DMS 273 treated with DMSO at 0.1 percent for 48 hours (cell line): ENCODE measurements at places on chromosomes 3 and 15.

- DNase-seq: no peak
Observed at GRCh38 chr3:15290736-15291135, 41.6 kb downstream of the SH3BP5 start.

- DNase-seq: no peak
Observed at GRCh38 chr3:179299316-179299715, 23.5 kb upstream of the ZNF639 start.

DNA sequence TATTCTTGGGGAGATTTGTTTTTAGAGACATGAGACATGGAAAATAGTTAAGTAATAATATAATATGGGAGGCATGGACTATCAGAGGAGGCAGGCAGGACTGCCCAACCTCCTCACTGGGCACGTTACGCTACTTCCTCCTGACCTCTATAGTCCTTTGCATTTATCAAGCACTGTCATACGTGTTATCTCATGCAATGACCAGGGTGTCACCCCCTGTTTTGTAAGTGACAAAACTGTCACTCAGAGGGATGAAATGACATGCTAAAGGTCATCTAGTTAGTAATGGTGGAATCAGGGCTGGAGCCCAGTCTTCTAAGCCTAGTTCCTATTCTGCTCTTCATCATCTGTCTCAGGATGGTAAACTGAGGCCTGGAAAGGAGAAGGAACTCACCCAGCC, 66.7 kb downstream of the ST6GAL1 start:
- no peak for DNase-seq

DNA sequence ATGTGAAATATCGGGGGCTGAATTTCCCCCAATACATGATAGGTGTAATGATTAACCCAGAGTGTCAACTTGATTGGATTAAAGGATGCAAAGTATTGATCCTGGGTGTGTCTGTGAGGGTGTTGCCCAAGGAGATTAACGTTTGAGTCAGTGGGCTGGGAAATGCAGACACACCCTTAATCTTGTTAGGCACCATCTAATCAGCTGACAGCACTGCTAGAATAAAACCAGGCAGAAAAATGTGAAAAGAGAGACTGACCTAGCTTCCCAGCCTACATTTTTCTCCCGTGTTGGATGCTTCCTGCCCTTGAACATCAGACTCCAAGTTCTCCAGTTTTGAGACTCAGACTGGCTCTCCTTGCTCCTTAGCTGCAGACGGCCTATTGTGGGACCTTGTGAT, 247.8 kb downstream of the OTOL1 start:
- no peak for DNase-seq

DNA sequence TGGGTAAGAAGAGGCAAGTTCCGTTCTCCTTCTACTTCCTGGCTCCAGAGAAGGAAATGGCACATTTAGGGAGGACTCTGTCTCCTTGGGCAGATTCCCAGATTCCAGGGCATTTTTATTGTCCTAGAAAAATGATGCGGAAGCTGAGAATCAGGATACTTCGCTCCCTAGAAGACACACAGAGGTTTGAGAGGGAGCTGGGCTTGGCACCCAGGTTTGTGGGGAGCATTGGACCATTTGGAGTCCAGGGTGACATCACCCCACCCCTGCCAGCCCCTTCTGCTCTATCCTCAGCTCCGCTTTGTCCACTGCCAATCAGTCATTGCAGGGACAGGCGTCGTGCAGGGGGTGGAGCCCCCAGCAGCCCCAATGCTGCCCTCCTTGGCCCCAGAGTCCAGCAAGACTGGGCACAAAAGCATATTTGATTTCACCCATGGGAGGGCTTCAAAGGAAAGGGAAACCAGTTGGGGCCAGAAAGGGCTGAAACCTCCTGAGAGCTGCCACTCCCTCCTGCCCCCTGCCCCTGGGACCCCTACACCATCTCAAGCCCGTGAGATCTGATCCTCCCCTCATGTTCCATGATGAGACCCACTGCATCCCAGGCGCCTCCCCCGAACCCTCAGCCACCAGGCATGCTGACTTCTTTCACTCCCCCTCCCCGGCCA, 129.8 kb upstream of the MEF2A start:
- DNase-seq: no peak

DNA sequence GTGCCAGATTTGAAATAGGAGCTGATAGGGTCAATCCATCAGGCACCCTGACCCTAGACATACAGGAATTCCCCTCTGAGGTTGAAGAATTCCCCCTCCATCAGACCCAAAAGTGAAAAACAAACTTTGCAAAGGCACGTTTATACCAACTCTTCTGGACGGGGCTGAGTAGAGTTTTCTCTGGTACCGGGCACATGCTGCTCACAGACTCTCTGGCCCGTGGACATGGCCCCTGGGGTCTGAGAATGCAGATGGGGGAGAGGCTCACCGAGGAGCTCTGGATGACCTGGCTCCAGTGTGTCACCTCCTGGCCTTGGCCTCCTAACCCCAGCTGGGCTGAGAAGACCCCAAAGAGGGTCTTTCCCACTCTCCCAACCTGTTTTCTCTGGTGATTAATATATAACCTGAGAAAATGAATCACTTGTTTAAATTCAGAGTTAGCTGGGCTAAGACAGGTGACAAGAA, 11.2 kb upstream of the LIPC start:
- DNase-seq: no peak

GRCh38 chr15:48062148-48062872, 58.5 kb upstream of the SLC24A5 start:
- DNase-seq: no peak

- no peak for DNase-seq
Observed at GRCh38 chr3:67037615-67038014, 39.5 kb downstream of the KBTBD8 start.

DNA sequence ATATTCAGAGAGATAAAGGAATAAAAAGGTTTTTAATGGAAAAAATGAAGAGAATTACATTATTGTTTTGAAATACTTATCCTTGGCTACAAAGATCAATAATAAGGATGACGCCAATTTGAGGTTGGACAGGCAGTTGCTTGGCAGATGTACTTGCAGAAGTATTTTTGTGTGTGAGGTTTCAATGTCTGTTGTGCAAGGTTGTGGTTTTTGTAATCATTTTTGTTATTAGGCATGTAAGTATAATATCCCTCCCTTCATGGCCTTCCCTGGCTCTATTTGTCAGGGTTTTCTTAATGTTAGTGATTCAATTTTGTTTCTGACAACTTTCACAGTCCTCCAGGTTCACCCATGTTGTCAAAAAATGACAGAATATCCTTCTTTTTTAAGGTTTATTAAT, 105.9 kb downstream of the OTOL1 start:
- no peak for DNase-seq

- no peak for DNase-seq
Observed at GRCh38 chr3:172082269-172082668, 42.9 kb downstream of the FNDC3B start.

DNA sequence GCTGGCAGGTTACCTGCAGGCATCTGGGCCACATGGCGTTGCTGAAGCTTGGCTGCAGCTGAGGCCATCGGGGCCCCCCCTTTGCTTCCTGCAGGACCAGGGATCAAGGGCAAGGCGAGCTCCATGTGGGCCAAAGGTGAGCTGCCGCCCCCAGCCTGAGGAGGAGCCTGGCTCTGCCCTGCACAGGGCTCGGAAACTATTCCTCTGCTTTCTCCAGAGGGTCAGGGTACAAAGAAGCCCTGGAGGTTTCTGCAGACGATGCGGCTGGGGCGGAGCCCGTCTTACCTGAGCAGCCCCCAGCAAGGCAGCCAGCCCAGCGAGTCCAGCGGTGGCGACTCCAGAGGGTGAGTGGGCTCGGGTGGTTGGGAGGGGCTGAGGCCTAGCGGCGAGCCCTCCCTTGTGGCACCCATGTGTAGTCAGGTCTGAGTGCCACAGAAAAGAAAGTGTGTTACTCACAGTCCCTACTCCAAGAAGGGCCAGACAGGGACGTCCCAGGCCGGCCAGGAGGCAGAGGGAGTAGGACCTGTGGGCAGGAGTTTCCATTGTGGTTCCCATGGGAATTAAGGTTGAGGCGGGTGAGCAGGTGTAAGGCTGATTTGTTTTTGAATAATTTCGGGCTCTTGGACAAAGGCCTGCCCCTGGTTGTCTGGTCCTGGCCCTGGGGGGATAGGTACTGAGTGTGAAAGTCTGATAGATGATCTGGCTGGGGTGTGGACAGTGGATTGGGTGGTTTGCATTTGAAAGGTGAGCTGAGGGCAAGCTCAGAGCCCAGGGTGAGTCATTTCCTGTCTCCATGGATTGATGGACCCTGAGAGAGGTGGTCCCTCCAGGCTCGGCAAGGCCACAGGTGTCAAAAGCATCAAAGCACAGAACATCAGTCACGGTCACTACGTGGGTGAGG, 25.4 kb downstream of the CFAP100 start:
- no peak for DNase-seq

GRCh38 chr15:44163370-44163769, 31.7 kb downstream of the FRMD5 start:
- DNase-seq: no peak

DNA sequence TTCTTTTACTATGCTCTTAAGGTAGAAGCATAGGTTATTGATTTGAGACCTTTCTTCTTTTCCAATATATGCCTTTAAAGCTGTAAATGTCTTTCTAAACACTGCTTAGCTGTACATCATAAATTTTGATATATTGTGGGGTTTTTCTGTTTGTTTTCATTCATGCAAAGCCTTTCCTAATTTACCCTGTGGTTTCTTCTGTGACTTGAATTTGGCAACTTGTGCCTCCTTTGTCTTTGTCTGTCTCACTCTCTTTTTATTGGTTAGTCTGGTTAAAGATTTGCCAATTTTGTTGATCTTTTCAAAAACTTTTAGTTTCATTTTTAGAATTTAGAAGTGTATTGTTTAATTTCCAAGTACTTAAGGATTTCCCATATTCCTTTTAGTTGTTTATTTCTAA, 343.1 kb downstream of the OXSM start:
- no peak for DNase-seq

GRCh38 chr3:174532776-174533175, 326.4 kb upstream of the NAALADL2 start:
- DNase-seq: no peak

DNA sequence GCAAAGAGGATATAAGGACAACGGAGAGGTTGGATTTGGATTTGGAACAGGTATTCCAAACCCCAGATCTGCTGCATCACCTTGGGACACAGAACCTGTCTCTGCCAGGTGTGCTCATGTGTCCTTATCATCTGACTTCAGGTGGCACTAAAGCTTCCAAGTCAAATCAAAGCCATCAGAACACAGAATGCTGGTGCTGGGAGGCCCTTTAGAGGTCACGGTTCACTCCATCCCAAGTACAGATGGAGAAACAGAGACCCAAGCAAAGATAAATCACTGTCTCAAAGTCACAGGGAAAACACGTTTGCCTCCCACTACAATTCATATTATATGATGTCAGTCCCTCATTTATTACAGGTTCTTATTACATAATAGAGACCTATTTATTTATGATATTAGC, 72.8 kb downstream of the HES1 start:
- DNase-seq: no peak

DNA sequence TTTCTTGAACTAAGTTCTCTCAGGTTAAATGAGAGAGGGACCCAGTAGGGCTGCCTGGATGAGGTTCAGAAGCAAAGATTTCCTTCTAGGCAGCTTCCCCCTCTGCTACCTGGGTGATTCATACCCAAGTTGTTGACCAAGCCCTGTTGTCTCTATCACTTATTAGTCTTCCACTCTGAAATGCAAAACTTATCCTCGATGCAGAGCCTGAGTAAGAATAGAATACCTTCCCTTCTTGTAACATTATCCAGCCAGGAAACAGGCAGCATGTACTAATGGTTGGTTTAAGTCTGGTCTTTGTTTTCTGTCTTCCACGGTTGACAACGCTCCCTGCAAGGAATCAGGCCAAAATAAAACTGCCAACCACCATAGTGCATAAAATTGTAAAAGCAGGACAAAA, 377.3 kb downstream of the MECOM start:
- DNase-seq: no peak

GRCh38 chr3:124848300-124848699, 38.9 kb downstream of the ITGB5 start:
- DNase-seq: no peak

GRCh38 chr3:6994081-6994668, 133.3 kb downstream of the GRM7 start:
- DNase-seq: no peak

- DNase-seq: no peak
Observed at GRCh38 chr3:34377961-34378360, 579.5 kb downstream of the PDCD6IP start.

DNA sequence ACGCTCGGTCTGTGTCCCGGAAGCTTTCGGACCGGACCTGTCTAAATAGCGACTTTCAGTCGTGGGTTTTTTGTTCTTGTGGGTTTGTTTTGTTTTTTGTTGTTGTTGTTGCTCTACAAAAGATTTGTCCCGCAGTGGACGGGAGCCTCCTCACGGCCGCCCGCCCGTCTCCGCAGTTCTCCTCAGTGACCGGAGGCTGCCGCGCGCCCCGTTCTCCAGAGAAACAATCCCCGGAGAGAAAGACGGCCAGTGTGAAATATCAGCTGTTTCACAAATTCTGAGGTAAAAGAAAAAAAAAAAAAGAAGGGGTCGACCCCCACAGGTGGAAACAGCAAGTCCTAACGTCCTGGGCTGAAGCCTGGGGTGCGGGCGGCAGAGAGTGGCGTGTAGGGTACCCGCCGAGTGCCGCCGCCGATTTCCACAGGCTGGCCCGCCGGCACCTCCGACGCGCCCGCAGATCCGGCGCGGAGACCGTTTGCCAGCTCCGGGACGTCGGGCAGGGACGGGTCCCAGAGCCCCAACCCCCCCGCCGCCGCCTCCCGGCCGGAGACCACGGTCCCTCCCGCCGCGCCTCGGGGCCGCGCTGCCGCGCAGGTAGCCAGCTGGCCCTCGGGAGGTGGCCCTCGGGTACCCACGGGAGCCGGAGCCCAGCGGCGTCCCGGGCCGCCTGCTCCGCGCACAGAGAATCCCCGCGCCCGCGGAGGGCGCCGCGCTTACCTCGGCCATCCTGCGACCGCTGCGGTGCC, 478 bp downstream of the BNC1 start:
- no peak for DNase-seq

- no peak for DNase-seq
Observed at GRCh38 chr3:104810896-104811295, 555.8 kb upstream of the ALCAM start.

- no peak for DNase-seq
Observed at GRCh38 chr15:61742591-61742990, 317.7 kb downstream of the VPS13C start.

DNA sequence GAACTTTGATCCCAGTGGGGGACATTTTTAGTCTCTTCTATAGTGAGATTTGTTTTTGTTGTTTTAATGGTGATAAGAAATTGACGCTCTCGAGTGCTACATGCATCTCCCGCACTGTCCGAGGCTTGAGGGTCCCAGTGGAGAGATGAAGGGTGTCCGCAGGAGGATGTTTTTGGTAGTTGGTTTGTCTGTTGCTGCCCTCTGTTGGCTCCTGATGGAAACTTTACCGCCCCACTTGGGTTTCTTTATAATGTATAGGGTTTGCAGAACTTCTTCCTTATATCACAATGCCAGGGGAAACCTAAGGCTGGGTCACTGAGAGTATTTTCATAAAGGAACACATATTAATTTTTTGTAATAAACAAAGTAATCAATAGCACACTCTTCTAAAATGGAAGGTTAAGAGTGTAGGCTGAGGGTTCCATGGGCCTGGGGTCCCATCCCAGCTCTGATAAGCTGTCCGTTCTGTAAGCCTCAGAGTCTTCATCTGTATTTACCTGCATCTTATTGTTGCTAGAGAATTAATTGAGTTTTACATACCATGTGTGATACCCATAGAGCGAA, 185.3 kb upstream of the FEZF2 start:
- DNase-seq: no peak

GRCh38 chr15:75167588-75168350, 33.9 kb upstream of the C15orf39 start:
- DNase-seq: no peak

- no peak for DNase-seq
Observed at GRCh38 chr3:4716706-4717362, 223.7 kb downstream of the ITPR1 start.

GRCh38 chr3:194083637-194084224, 52.2 kb upstream of the HES1 start:
- DNase-seq: no peak

GRCh38 chr15:32879980-32880379, 162.2 kb downstream of the GREM1 start:
- DNase-seq: no peak
